ENCODE measurements at places on chromosomes 16 and 17.

- no peak for DNase-seq
Observed at GRCh38 chr16:1575578-1575977, 36.3 kb downstream of the IFT140 start.

- DNase-seq: no peak
Observed at GRCh38 chr17:48620461-48621139, 5.5 kb upstream of the HOXB8 start.

GRCh38 chr17:44408786-44409185 lies 19.3 kb upstream of the ITGA2B start:
- no peak for DNase-seq

- DNase-seq: no peak
Observed at GRCh38 chr17:80813318-80813717, 178.3 kb upstream of the CHMP6 start.

DNA sequence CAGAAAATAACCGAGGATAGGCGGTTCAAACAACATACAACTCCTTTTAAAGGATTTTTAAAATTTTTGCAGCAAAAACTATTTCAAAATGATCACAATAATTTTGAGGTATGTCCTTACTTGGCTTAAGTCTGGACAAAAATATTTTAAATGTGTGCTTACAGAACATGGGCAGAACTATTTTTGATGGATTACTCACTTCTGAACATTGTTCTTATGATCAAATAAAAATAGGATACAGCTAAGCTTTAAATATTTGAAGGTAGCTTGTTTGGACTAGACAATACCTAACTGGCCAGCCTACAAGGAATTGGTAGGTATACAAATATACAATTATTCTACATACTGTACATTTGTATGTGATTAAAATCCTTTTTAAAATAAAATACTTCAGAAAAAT lies 14.3 kb upstream of the INTS2 start:
- DNase-seq: no peak

GRCh38 chr17:40648384-40648968 lies 858 bp upstream of the SMARCE1 start:
- no peak for DNase-seq

GRCh38 chr17:27944546-27945332 lies 51.6 kb upstream of the LYRM9 start:
- DNase-seq: no peak

DNA sequence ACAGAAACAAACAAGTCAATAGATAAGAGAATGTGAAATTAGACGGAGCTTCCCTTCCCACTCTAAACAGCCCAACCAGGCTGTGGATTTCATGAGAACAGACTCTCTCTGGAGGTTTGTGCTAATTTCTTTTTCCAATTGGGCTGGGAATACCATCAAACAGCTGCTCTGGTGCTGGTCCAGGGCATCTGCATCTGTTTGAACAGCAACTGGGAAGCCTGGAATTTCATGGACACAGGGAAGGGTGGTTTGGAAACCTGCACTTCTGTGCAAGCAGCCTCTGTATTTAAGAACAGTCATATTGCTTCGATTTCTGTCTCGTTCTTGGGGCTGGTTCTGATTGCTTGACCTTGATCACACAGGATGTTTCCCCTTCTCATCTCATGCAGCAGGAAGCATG lies 88.7 kb downstream of the FOXL1 start:
- DNase-seq: no peak

DNA sequence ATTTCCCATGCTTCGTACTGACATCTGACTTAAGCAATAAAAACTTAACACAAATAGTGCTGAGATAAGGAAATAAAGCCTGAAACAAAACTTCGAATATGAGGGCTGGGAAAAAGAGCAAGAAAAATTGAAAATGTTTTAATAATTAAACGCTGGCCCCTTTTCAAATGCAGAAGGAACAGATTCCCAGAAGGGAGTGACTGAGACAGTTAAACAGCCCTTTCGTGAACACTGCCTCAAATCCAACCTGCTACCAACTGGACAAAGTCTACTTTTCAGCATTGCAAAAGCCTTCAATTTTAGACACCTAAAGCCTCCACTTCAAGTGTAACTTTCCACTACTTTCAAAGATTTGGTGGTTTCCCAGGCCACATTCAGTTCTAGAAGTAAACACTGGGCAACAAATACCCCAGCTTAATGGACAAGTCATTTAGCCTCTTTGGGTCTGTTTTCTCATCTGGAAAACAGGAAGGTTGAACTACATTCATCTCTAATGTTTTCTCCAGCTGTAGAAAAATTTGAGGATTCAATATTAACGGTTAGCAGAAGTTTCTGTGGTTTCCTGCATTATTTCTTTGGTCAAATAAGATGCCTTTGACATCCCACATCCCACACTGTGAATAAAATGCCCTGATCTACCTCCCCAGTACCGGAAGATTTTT lies 11.8 kb downstream of the RFFL start:
- no peak for DNase-seq

- DNase-seq: no peak
Observed at GRCh38 chr16:1184156-1184868, 31.4 kb downstream of the CACNA1H start.

GRCh38 chr16:88298181-88298832 lies 84.5 kb upstream of the ZNF469 start:
- no peak for DNase-seq

DNA sequence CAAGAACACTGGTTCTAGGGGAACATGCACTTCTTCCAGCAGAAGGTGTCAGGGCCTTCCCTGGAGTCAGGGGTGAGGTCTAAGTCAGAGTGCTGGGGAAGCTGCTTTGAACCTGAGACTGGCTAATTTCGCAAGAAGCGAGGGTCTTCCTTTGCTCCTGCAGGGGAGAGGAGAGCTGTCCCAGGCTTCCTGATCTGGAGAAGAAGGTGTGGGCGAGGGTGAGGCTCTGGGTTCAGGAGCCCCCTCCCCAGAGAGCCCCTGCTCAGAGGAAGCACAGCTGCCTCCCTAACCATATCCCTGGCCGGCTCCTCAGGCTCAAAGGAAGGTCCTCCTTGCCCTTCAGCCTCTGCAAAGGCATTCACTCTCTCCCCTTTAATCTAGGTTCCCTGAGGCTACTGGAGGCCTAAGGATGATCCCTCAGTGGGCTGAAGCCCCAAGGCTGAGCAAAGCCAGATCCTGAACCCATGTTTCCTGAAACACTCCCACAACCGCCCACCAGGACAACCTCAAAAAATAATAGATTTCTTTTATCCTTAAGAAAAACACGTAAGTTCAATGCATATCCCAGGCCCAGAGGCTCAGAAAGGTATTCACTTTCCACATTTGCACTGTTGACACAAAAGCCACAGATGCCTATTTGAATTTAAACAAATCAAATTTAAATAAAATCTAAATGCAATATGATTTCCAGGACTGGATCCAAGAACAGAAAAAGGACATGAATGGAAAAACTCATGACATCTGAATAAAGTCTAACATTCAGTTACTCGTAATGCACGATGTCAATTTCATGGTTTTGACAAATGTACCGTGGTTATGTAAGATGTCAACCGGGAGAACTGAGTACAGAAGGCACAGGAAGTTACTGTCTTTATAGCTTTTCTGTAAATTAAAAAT lies 71.5 kb upstream of the RCVRN start:
- DNase-seq: no peak

DNA sequence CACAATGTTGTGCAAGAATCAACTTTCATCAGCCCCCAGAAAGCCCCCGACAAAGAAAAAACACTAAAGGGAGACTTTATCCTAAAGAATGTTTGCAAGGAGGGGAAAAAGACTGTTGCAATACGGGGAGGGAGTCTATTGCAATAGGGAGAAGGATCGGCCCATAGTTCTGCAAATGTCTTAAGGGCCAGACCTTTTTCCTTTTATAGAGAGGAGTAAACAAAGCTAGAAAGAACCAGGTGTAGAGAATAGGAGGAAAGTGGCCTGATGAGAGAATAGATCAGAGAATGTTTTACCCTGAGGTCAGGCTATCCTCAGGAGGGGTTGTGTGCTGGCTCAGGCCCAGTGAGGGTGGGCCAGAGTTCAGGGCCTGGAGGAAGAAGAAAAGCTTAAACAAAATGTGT lies 8.7 kb upstream of the CAVIN1 start:
- no peak for DNase-seq

DNA sequence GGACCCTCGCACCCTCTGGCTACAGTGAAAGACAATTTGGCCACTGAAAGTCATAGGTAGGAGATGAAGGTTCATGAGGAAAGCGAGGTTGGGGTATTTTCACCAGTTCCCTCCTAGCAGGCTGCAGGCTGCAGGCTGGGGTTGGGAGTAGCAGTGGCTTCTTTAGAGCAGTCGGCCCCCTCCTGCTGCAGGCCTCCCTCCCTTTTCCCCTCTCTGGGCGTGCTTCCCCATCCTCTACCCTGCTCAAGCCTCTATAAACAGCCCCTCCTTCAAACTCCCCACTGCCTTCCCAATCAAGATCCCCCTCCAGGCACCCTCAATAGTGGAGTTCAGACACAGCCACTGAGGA lies 41.8 kb downstream of the GAS7 start:
- no peak for DNase-seq

DNA sequence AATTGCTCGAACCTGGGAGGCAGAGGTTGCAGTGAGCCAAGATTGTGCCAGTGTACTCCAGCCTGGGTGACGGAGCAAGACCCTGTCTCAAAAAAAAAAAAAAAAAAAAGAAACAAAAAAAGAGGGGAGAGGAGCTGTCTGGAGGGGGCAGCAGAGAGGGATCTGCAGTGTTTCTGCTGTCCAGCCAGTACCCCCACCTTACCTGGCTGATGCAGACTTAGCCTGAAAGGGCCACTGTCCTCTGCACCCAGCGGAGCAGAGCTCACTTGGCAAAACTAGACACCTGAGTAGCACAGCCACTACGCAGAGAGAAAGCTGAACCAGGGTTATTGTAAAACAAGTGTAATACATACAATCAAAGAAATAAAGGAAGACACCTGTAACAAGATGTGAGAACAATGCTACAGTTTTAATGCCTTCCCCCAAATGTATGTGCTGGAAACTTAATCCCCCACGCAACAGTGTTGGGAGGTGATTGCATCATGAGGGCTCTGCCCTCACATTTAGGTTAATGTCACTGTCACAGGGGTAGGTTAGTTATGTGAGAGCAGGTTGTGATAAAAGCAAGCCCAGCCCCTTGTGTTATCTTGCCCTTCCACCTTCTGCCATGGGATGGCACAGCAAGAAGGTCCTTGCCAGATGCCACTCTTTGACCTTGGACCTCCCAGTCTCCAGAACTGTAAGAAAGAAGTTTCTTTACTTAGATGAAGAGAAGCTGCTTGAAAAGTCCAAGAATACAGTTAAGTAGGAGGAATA lies 211.2 kb downstream of the RPTOR start:
- no peak for DNase-seq

DNA sequence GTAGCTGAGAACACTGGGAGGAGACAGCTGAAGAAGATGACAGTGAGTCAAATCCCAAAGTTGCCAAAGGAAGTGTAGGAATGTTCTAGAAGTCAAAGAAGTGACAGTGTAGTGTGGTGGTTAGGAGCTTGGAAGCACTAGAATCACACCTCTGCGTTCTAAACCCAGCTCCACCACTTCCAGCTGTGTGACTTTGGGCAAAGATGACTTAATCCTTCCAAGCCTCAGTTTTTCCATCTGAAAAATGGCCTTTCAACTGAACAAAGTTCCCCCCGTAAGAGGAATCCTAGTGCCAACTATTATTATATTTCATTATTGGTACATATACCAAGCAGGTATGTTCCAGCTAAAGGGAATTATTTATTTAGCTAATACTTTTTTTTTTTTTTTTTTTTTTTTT lies 56.0 kb downstream of the IQCK start:
- DNase-seq: no peak

DNA sequence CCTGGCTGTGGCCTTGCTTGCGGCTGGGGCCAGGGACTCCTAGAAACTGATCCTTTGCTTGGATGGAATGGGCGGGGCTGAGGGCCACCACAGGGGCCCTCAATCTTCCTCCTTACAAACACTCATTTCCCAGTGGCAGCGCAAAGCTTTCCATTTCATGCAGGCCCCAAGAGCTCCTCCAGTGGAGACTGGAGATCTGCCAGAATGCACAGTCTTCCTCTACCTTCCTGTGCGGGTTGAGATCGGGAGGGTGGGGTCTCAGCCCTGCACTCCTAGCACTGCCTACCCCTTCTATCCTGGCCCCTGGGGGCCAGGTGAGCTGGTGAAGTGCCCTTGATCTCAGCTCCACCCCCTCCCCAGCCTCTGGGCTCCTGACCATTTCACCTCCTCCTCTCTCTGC lies 1.7 kb downstream of the NRN1L start:
- no peak for DNase-seq

- no peak for DNase-seq
Observed at GRCh38 chr17:80419255-80419654, 4.3 kb downstream of the ENDOV start.

DNA sequence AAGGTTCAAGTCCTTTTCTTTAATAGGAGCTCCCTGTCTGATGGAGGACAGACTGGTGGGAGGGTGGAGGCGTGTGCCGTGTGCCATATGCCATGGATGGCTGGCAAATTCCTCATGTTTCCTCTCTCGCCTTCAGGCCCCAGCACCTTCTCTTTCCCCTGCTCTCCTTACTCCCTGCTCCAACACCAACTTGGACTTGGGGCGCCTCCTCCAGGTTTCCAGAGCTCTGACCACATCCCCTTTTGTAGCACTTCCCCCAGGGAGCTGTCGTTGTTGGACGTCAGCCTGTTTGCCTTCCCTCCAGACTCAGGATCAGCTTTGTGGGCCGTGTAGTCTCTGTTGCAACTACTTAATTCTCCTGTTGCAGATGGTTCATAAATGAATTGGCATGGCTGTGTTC lies 30.7 kb downstream of the TMC7 start:
- DNase-seq: no peak

DNA sequence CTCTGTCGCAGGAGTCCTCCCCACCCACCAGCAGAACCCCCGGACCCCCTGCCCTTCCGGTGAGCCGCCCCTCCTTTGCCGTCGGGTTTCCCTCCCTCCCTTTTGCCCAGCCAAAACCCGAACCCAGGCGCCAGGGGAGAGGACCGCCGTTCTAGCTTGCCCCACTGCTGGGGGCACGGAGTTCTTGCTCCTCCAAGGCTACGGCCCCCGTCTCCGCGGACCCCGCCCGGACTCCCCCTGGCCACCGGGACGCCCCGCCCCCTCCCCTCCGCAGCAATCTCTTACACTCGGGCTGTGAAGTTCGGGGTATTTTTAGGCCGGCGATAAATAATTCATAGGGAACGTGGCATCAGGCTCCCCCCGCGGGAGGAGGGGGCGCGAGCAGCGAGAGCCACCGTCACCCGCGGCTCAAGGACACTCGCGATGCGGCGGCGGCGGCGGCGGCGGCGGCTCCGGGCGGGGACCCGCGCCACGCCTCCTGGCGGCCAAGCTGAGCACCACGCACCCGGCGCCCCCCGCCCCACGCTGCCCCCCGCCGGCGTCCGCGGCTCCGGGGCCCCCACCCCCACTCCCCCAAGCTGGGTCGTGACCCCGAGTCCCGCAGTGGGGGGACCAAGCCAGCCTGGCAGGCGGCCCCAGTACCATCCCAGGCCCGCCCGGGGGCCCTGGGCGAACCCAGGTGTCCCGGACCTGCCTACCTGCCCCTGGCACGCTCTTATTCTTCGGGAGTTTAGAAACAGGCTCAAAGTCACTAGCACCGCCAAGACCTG lies at the start of gene GRIN2C:
TSS of gene GRIN2C (minus strand) at position 427 of the 770 bp plus-strand sequence. CDS start 4,793 bp downstream, outside the sequence.
- DNase-seq: no peak

- DNase-seq: no peak
Observed at GRCh38 chr16:1557576-1557975, 24.1 kb downstream of the TMEM204 start.

GRCh38 chr17:58530655-58531054 lies 16.2 kb upstream of the MTMR4 start:
- DNase-seq: no peak
